LNCaP clone FGC (cell line): ENCODE measurements at places on chromosomes 13 and 19.

DNA sequence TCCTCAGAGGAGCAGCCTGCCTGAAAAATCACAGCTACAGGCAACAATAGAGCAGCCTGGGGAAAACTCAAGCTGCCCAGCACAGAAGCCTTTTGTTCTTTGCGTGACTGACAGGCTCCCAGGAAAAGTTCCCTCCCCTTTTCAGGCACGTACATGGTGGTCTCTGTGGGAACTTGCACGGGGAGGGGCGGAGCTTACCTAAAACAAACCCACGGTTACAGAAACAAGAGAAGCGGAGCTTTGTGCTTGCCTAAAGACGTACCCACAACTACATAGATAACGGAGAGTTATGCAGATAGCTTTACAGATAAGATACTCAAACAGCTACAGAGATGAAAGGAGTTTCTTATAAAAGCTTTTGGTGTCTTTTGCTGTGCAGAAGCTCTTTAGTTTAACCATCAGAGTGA is 11.4 kb downstream of the ETFB start:
- no peak for DNase-seq

DNA sequence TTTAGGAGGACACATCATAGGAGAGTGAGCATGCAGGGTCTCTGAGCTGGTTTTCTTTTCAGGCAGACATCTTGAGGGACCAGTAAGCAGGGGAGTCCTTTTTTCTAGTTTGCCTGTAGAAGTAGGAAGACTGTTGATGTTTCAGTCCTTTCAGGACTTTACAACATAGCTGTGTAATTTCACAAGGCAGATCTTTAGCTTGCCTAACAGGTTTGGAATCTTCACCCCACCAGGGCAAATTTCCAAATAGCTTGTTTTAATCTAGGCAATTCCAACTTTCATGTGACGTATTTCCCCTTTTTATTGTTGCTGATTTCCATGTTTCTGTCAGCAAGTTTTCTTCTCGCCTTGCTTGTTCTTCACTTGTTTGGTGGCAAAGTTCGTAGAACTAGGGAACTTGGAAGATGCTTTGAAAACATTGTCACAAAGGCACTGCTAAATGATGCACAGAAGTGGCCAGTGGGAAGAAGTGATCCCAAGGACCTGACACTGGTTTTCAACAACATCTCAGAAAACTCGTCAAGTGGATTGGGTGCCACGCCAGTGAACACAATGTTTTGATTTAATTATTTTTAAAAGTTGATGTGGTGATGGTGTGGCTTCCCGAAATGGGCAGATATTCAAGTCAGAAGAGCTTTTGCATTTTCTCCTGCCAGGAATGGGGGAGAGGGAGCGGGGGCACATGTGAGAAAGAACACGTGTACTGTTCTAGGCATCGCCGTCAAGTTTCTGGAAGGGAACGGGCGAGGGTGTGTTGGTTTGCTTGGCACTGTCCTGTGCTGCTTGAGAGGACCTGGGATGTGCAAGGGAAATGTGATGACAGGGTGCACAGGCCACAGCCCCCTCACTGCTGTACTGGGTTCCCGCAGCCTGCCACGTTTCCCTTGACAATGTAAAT is 418.6 kb downstream of the OXGR1 start:
- DNase-seq: no peak

GRCh38 chr19:33670398-33670797 is 48.6 kb downstream of the CHST8 start:
- no peak for DNase-seq

GRCh38 chr19:50875795-50876422 is 2.7 kb downstream of the KLK2 start:
- no peak for DNase-seq
